ENCODE measurements at places on chromosomes 6 and 20.

DNA sequence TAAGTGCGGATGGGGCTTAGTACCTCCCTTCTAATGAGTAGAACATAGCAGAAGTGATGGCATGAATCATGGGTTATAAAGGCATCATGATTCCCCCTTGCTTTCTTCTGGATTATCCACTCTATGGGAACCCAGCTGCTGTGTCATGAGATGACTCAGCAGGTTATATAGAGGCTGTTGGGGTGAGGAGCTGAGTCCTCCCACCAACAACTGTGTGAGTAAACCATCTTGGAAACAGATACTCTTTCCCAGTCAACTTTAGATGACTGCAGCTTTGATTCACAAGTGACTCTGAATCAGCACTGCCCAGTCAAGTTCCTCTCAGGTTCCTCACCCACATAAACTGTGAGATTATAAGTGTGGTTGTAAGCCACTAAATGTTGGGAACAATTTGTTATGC is 46.3 kb downstream of the FAM83B start:
- ATAC-seq = no peak

GRCh38 chr20:32510120-32510600 is 75.0 kb downstream of the NOL4L start:
- ATAC-seq = no peak

- ATAC-seq = no peak
Observed at GRCh38 chr6:131581523-131581922, 8.5 kb downstream of the ARG1 start.

DNA sequence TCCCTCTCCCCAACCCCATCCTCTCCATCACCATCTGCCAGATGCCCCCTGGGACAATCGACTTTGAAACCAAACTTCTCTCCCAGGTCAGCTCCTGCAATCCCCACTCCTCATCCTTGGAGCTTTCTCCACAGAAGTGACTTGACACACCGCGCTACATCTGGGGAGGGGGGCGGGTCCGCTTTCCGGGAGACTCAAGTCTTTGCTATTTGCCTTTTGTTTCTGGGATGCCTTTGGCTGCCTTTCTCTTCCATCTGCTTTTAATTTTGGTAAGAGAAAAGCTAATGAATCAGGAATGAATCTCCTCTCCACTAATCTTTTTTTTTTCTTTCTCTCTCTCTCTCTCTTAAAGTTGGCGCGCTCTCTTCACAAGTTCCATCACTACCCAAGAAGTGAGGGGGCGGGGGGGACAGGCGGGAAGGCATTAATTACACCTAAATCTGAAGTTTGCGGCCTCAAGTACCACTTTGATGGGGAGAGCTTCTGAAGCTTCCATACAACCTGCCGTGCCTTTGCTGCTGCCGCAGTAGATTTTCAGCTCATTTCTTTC is 664 bp upstream of the TPBG start:
- peak; percentile 49 for ATAC-seq

- ATAC-seq = no peak
Observed at GRCh38 chr6:11750682-11751081, 27.9 kb downstream of the ADTRP start.

DNA sequence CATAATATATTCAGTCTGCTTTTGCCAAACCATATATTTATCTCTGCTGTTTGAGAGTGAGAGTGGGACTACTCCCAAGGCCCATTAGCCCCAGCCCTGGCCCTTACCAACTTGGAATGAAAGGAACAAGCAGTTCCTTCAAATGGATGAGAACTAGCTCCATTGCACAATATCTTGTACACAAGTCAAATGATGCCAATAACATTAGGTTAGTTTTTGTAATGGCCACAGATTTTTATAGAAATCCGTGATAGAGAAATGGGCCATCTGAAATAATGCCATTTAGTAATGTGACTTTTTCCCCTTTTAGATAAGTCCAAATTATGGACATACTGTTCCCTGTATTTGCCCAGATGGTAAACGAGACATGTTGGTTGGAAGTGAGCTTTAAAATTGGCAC is 117.0 kb downstream of the MAP3K7 start:
- ATAC-seq = no peak

DNA sequence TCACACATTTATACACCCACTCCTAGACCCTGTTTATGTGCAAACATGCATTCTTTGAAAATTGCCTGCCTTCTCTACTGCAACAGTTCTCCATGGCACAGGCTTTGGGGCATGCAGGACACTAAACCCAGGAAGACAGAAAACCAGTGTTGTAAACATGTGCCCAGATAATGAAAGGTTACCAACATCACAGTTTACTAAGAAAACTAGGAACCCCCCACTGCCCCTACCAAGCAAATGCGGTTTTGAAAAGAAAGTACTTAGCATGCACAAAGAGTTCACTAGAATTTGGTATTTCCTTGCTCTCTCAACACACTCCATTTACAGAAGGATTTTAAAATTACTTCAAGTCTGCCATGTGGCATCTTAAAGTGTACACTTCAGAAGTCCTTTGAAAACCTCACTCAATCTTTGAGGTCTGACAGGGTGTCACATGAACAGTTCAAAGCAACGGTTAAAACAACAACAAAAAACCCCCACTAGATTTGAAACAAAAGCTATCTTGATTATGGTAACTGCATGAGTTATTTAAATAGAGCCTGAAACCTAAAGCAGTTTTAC is 245.0 kb downstream of the GMPR start:
- ATAC-seq = no peak

GRCh38 chr6:7343546-7344475 is 30.8 kb upstream of the SSR1 start:
- no peak for ATAC-seq

DNA sequence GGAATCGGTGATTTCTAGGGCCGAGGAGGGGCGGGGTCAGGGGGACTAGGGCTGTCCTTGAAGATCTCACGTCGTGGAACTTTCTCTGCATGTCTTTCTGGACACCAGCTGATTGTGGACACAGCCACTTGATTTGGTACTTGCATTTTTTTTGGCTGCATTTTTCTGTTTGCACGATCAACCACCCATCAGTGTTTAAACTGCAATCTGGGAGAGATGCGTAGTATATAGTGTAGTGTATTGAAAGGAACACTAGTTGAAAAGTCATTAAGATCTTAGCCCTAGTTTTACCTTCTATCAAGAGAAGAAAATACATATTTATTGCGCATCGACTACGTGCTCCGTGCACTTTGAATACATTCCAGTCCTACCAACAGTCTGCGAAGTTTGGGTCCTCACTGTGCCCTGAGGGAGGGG is 657 bp downstream of the NT5DC1 start:
- peak; percentile 20 for ATAC-seq

DNA sequence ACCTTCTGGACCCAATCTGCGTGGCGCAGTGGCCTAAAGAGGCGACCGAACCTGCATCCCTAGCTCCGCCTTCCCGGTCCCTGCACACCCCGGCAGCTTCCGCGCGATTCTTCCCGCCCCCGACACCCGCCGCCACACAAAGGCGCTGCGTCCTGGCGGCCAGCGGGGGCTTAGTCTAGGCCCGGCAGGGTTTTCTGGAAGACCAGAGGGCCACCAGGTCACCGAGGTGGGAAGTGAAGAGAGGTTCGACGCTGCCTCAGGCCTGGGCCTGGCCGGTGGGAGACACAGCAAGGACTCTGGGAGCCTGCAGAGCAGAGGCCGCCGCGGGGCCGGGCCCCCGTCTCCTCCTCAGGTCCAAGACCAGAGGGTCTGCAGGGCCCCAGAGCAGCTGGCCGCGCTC is 154.9 kb downstream of the OR2B2 start:
- ATAC-seq = no peak

DNA sequence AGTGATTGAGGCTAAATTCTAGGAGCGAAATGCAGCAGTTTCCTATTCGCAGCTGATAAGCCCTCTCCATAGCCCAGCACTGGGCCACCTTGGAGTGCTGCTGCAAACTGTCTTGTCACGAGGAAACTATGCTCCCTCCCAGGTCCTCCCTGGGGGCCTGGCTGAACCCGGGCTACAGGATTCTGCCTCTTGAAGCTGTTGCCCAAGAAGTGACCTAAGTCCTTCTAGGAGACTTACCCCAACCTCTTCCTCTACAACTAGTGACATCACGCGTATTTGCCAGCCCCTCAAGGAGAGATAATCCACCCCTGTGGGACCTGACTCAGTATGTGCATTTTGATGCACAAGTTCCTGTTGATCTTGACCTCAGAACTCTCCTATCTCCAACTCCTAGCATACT is 26.5 kb upstream of the ZFAND3 start:
- no peak for ATAC-seq
